Stimulated activated CD4-positive, alpha-beta T cell treated with anti-CD3 and anti-CD28 coated beads, Interleukin-2, amount 100 ng/mL, for 24 hours (primary cell): ENCODE measurements at places on chromosomes 1 and 21.

DNA sequence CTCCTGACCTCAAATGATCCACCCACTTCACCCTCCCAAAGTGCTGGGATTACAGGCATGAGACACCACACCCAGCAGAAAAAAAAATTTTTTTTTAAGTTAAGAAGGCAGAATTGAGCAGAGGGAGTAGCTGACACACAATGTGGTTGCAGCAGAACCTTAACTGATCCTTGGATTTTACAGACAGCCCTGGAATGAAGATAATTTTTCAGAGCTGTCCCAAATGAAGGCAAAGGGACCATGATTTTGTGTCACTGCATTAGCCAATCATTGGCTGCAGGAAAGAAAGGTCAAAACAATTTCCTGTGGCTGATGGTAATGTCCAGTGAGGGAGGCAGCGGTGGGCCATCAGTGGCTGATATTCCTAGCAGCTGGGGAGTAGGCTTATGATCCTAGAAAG, 19.3 kb upstream of the AQP10 start:
- no peak for DNase-seq

GRCh38 chr1:111417755-111418154, 9.8 kb downstream of the OVGP1 start:
- DNase-seq, result no peak

DNA sequence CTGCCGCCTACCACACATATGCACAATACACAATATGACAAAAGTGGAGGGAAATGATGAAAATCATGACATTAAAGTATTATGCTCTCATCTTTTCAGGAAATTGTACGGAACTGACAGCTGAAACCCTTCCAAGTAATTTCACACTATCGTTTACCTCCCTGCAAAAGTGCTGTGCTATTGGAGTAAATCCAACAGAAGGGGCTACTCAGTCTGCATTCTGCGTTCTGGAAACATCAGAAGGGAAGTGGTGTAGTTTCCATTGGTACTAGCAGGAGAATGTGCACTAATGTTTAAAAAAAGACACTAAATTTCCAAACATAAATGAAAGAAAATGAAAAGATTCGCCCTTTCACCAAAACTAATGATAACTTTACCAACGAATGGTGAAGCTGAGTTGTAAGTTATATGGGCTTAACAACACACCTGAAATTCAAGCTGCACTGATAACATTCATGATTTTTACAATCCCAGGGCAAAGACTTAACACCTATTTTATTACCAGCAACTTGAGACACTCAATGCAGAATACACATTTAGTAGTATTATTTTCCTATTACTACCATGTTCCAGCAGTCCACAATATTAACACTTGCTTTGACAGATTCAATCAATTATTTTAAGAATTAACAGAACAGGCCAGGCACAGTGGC, 3.2 kb downstream of the DENND1B start:
- DNase-seq, result no peak

DNA sequence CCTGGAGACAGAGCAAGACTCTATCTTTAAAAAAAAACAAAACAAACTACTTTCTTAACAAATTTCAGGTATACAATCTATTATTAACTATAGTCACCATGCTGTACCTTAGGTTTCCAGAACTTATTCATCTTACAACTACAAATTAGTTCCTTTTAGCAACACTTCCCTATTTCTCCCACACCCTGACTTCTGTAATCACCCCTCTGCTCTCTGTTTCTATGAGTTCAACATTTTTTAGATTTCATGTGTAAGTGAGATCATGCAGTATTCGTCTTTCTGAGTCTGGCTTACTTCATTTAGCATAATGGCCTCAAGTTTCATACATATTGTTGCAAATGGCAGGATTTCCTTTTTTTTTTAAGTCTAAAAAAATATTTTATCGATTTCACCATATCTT, 77.9 kb upstream of the LPGAT1 start:
- DNase-seq, result no peak

DNA sequence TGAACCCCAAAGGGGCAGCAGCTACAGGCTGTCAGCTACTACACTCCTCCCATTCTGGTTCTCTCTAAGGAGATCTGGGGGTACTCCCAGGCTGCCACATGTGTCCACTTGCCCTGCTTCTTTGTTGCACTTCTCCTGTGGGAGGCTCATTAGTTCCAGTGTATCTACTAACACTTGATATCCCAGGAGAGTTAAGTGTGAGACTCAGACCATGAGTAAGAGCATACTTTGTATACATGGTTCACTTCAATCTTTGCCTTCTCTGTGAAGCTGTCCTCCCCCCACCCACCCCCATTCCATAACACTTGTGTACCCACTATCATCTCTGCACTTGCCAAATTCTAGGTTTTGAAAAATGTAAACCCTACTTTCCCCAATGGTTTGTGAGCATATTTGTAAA, 34.9 kb upstream of the GADD45A start:
- DNase-seq, result no peak
